Small intestine (tissue), 16 donors: ENCODE measurements at places on chromosomes 6 and 20. TPM values are rescaled to one million over a fixed set of nuclear protein-coding genes. Genes with fewer than 3 reads are reported as not detected.
A peak's percentile ranks its signal among the peaks of the same experiment; 100 is the strongest.

DNA sequence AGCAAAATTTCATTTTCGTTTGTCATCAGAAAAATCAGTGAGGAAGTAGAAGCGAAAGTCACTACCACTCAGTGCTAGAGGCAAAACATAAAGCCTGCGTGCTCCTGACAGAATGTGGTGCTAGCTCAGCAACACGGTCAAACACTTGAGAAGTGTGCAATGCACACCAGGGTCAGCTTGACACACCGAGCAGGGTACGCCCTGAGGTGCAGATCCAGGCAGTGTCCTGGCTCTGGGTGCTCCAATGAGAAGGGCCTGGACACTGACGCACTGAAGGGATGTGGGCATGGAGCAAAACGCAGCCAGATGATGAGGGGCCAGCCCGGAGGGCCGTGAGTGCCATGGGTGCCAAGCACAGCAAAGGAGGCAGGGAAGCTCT, 5.9 kb downstream of the RNASET2 start:
- peak overlapping the region; percentile 80 for H3K27ac ChIP-seq
- no peaks in the 10 kb centered on the region for H3K27me3 ChIP-seq
- peaks cover 2% of the 10 kb centered on the region for H3K36me3 ChIP-seq
- H3K4me3 ChIP-seq: no peak overlapping the region
- peak; percentile 14 for DNase-seq
- H3K4me1 ChIP-seq: no peaks in the 10 kb centered on the region

DNA sequence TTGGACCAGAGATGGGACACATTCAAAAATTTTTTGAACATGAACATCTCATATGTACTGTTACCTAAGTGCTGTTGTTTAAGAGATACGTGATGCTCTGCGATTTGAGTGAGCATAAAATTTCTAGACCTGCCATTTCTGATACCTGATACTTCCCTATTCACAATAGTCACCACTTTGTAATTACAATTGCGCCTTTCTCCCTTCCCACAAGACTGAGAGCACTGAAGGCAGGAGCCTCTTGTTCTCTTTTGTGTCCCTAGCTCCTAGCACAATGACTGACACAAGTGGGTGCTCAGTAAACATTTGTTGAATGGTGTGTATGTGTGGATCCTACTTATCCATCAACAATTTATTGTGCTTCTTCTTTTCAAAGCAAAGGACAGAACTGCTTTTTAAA, 92.8 kb upstream of the TMEM30A start:
- H3K27me3 ChIP-seq: no peaks in the 10 kb centered on the region
- no peaks in the 10 kb centered on the region for H3K36me3 ChIP-seq
- no peak for DNase-seq
- H3K4me3 ChIP-seq: no peak overlapping the region
- H3K4me1 ChIP-seq: no peaks in the 10 kb centered on the region

GRCh38 chr6:148332088-148332487, 10.6 kb upstream of the SASH1 start:
- H3K4me3 ChIP-seq: no peak overlapping the region
- DNase-seq: no peak
- no peaks in the 10 kb centered on the region for H3K4me1 ChIP-seq
- H3K36me3 ChIP-seq: no peaks in the 10 kb centered on the region
- H3K27ac ChIP-seq: no peak overlapping the region
- no peaks in the 10 kb centered on the region for H3K27me3 ChIP-seq

DNA sequence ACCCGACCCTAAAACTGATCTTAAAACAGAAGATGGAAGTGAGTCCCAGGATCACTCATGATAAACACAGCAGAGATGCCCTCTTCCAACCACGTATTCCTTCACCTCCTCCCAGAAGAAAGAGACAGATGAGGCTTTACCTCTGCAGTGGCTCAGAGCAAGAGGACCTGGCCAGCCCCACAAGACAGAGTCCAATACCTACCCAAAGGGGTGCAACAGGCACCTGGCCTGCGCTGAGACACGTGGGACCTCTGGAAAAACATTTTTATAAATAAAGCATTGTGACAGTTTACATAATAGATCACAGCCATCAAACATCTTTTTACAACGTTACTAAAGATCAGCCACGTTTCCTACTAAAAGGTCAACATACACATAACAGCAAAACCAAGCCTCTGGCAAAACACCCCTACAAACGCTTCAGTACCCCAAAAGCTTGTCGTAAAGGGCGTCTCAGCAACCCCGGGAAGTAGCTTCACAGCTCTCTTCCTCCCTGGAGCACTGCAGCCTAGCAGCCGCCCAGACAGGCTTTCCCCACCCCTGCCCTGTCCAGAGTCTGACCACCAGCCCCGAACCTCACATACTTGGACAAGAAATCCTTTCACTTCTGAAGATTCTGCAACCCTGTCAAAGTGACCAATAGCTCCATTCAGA, 2.9 kb downstream of the TAF4 start:
- H3K4me1 ChIP-seq: peaks cover 2% of the 10 kb centered on the region
- no peak overlapping the region for H3K4me3 ChIP-seq
- H3K27ac ChIP-seq: no peak overlapping the region
- H3K36me3 ChIP-seq: no peaks in the 10 kb centered on the region
- no peaks in the 10 kb centered on the region for H3K27me3 ChIP-seq
- no peak for DNase-seq

GRCh38 chr6:129206821-129207220, 323.9 kb downstream of the LAMA2 start:
- H3K4me3 ChIP-seq: no peak overlapping the region
- no peaks in the 10 kb centered on the region for H3K27me3 ChIP-seq
- H3K4me1 ChIP-seq: no peaks in the 10 kb centered on the region
- no peak for DNase-seq

DNA sequence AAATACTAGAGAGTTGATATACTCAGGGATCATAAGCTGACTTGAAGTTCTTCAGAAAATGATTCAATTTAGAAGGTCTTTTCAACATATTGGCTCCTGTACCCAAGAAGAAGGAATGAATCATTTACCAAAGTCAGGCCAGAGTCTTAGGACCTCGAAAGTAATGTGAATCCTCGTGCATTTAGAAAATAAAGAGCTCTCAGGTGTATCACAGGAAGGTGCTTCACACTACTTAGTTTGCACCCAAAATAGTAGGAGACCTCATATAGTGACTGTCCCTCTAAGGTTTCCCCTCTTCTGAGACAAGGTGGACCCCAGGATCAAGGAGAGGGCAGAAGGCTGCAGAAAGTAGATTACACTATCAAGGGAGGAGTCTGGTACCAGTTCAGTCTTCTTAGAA, 71.8 kb downstream of the F13A1 start:
- H3K4me1 ChIP-seq: peaks cover 9% of the 10 kb centered on the region
- H3K36me3 ChIP-seq: no peaks in the 10 kb centered on the region
- H3K27ac ChIP-seq: no peak overlapping the region
- DNase-seq: no peak
- H3K27me3 ChIP-seq: no peaks in the 10 kb centered on the region
- no peak overlapping the region for H3K4me3 ChIP-seq

GRCh38 chr20:3204124-3204794, at the start of gene DDRGK1:
TSS of gene DDRGK1 (minus strand) at chr20:3204682. CDS start at chr20:3204627, 55 bp downstream.
- H3K4me1 ChIP-seq: no peaks in the 10 kb centered on the region
- peak within 1 kb of the TSS; percentile 78 for H3K4me3 ChIP-seq
- H3K27me3 ChIP-seq: no peaks in the 10 kb centered on the region
- H3K27ac ChIP-seq: peak within 1 kb of the TSS; percentile 78
- DNase-seq: peak; percentile 96

- no peak for DNase-seq
- no peak overlapping the region for H3K4me3 ChIP-seq
- no peak overlapping the region for H3K27ac ChIP-seq
These were observed 91.4 kb upstream of the BTBD3 start for GRCh38 chr20:11826334-11826733.

DNA sequence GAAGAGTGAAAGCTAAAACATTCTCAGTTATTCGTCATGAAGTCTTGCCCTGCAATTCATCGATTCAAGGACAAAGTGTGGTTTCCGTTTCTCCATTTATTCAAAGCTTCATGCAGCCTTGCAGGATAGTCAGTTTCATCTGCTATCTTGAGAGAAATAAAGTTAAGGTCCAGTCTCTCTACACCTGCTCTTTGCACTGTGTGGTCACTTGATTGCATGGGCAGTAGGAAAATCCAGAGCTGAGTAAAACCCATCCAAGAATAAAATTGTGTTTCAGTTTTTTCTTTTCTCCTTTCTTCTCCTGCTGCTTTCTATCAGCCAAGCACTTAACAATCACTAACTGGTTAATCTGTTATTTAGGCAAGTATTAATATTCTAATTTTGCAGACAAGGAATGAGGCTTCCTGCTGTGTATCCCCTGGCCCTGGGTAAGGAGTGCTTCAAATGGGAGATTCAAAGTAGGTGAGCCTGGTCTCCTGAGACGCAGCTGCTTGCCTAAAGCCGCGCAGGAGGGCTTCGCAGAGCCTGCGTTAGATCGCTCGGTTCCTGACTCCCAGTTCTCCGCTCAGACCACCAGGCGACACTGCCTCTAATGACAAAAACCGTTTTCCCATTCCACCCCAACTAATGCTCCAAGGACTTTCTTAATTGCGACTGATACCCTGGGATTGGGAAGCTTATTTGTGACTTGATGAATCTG, 808.3 kb downstream of the TFAP2A start:
- no peak for DNase-seq
- H3K4me3 ChIP-seq: no peak overlapping the region
- no peaks in the 10 kb centered on the region for H3K36me3 ChIP-seq
- H3K27me3 ChIP-seq: no peaks in the 10 kb centered on the region
- no peaks in the 10 kb centered on the region for H3K4me1 ChIP-seq

DNA sequence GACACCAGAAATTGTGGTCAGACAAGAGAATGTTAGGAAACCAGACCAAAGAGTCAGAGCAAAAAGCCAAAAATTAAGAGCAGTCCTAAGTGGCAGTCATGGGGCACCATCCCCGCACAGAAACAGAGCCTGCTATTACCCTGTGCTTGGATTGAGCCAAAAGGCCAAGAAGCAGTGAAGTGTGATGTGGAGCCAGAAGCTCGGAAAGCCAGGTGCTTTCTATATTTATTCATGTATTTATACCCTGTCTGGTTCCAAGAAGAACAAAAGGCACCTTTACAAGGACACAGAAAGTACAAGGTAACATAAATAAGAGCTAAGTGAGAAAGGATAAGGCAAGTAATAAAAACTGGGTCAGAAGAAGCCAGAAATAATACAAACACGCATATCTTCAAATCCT, 336.2 kb upstream of the CNR1 start:
- no peaks in the 10 kb centered on the region for H3K4me1 ChIP-seq
- H3K36me3 ChIP-seq: no peaks in the 10 kb centered on the region
- H3K4me3 ChIP-seq: no peak overlapping the region
- no peaks in the 10 kb centered on the region for H3K27me3 ChIP-seq

- H3K4me1 ChIP-seq: no peaks in the 10 kb centered on the region
- H3K27me3 ChIP-seq: peaks cover 41% of the 10 kb centered on the region
- no peaks in the 10 kb centered on the region for H3K36me3 ChIP-seq
- no peak overlapping the region for H3K4me3 ChIP-seq
- H3K27ac ChIP-seq: no peak overlapping the region
- DNase-seq: no peak
These were observed 75.2 kb downstream of the SOX4 start for GRCh38 chr6:21668795-21669194.

GRCh38 chr20:3208786-3209256, 477 bp upstream of the ITPA start:
- peak overlapping the region; percentile 88 for H3K27ac ChIP-seq
- H3K27me3 ChIP-seq: no peaks in the 10 kb centered on the region
- peak overlapping the region; percentile 97 for H3K4me3 ChIP-seq
- no peaks in the 10 kb centered on the region for H3K36me3 ChIP-seq
- no peaks in the 10 kb centered on the region for H3K4me1 ChIP-seq

DNA sequence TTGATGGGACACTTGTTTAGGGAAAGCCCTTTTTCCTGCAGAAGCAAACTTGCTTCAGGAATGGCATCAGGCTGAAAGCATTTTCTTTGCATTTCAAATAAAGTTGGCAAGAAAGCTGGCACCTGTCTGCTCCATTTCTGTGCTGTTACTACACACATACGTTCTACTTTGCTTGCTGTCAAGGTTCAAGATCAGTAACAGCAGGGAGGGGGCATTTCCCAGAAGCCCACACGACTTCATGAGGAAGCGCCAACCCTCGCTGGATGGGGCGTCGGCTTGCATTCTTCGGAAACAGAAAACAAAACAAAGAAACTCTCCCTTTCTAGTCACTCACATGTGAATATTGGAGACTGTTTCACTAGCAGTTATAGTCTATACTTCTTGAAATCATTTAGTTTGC, 46.4 kb downstream of the AKAP12 start:
- no peaks in the 10 kb centered on the region for H3K27me3 ChIP-seq
- H3K4me1 ChIP-seq: no peaks in the 10 kb centered on the region
- H3K4me3 ChIP-seq: no peak overlapping the region
- DNase-seq: no peak
- no peaks in the 10 kb centered on the region for H3K36me3 ChIP-seq

DNA sequence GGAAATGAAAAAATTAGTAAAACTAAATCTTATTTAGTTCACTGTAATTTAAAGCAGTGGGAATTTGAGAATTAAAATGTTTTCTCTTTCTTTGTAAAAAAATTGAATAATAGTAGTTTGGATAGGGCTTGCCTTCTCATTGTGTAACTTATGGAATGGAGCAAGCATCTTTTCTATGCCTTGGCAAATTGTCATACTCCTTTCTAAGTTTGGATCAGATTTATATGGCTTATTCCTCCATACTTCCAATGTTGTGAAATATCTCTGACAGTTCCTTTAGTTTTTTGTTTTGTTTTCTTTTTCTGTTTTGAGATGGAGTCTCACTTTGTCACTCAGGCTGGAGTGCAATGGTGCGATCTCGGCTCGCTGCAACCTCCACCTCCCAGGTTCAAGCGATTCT, 176.4 kb downstream of the SAMD5 start:
- H3K36me3 ChIP-seq: no peaks in the 10 kb centered on the region
- DNase-seq: no peak
- no peaks in the 10 kb centered on the region for H3K4me1 ChIP-seq
- H3K4me3 ChIP-seq: no peak overlapping the region
- no peaks in the 10 kb centered on the region for H3K27me3 ChIP-seq

DNA sequence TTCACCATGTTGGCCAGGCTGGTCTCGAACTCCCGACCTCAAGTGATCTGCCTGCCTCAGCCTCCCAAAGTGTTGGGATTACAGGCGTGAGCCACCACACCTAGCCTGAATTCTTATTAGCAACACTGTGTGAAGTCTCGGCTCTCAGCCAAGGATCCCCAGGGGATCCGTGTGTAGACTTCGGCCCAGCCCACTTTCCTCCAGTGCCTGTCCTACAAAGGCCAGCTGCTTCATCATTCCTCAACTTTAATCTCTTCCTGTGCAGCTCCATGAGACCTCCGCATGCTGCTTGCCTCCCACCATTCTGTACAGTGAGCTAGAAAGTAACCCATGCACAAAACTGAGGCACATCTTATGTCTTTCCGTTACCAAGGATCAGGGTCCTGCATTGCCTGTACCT, 71.8 kb downstream of the SAMD3 start:
- H3K27ac ChIP-seq: no peak overlapping the region
- DNase-seq: no peak
- H3K4me1 ChIP-seq: no peaks in the 10 kb centered on the region
- H3K27me3 ChIP-seq: no peaks in the 10 kb centered on the region

Gene PM20D2
- 31.3 TPM for polyA plus RNA-seq

Gene RFX6
- 0.54 TPM for polyA plus RNA-seq

Gene NR2E1
- polyA plus RNA-seq: not detected

Gene LY6G5C
- polyA plus RNA-seq: 2.9 TPM

Gene KCNQ2
- 0.27 TPM for polyA plus RNA-seq

Gene EPB41L1
- polyA plus RNA-seq: 10.5 TPM

Gene FAM83C
- 0.27 TPM for polyA plus RNA-seq

Gene TREML4
- not detected for polyA plus RNA-seq

Gene FOXF2
- polyA plus RNA-seq: 8.1 TPM

Gene CLPSL1
- not detected for polyA plus RNA-seq

Gene BHLHE23
- polyA plus RNA-seq: not detected

Gene SLPI
- not detected for polyA plus RNA-seq

Gene MEP1A
- 73.9 TPM for polyA plus RNA-seq

Gene ENPP5
- 10.4 TPM for polyA plus RNA-seq
